ENCODE measurements at places on chromosomes 11 and 22. TPM values are rescaled to one million over a fixed set of nuclear protein-coding genes. Genes with fewer than 3 reads are reported as not detected.

GRCh38 chr22:29195964-29196666 is 9.6 kb upstream of the EMID1 start:
- H3K36me3 ChIP-seq: no peaks in the 10 kb centered on the region
- H3K4me1 ChIP-seq: no peaks in the 10 kb centered on the region
- H3K4me3 ChIP-seq: no peak overlapping the region
- peak; percentile 24 for DNase-seq
- H3K27ac ChIP-seq: no peak overlapping the region

The DCHS1 gene
- total RNA-seq: 13.9 TPM

The EPS8L2 gene
- total RNA-seq: 1.3 TPM

- no peaks in the 10 kb centered on the region for H3K4me1 ChIP-seq
- no peaks in the 10 kb centered on the region for H3K36me3 ChIP-seq
- H3K4me3 ChIP-seq: no peak overlapping the region
- no peak for DNase-seq
- no peaks in the 10 kb centered on the region for H3K27me3 ChIP-seq
Measured at GRCh38 chr22:47221840-47222615, 459.6 kb downstream of the TBC1D22A start.

GRCh38 chr11:116234989-116235568 is 537.7 kb downstream of the BUD13 start:
- H3K27ac ChIP-seq: no peak overlapping the region
- H3K36me3 ChIP-seq: no peaks in the 10 kb centered on the region
- H3K4me1 ChIP-seq: no peaks in the 10 kb centered on the region
- H3K27me3 ChIP-seq: peaks cover 4% of the 10 kb centered on the region
- DNase-seq: no peak

- DNase-seq: no peak
- H3K36me3 ChIP-seq: no peaks in the 10 kb centered on the region
- no peaks in the 10 kb centered on the region for H3K27me3 ChIP-seq
- no peaks in the 10 kb centered on the region for H3K4me1 ChIP-seq
- no peak overlapping the region for H3K4me3 ChIP-seq
- H3K27ac ChIP-seq: no peak overlapping the region
Measured at GRCh38 chr11:77303328-77303727, 1.8 kb upstream of the GDPD4 start.

DNA sequence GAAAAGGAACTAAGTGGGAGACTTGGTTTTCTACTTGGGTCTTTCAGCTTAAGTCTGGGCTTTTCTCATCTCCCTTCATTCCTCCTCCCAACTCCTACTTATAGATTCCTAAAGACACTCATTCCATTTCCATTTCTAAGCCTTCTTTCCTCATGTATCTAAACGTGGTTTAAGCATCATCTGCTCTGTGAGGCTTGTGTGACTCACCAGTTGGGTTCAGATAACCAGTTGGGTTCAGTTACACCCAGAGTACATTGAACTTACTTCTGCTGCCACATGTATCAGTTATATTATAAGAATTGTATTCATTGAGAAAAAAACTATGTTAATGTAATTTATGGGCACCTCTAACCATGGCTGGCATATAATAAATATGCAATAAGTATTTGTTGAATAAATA is 831.2 kb upstream of the CCDC90B start:
- H3K27ac ChIP-seq: no peak overlapping the region
- no peak overlapping the region for H3K4me3 ChIP-seq
- no peaks in the 10 kb centered on the region for H3K36me3 ChIP-seq
- H3K4me1 ChIP-seq: no peaks in the 10 kb centered on the region

DNA sequence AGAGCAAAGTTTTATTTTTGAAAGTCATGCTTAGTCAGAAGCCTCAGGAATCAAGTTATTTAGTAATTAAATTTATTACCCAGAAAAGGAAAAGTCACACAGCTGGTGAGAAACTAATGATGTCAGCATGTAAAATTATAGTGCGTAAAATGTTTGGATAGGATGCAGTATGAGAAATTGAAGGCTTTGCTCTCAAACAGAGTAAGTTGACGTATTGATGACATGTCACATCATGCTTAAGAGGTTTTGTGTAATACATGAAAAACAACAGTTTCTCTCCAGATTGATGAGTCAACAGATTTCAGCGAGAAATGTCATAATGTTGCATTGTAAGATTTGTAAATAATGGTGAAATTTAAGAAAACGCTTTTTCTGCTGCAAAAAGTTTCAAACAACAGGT is 769.8 kb downstream of the METTL15 start:
- no peak overlapping the region for H3K4me3 ChIP-seq
- no peaks in the 10 kb centered on the region for H3K4me1 ChIP-seq
- no peak for DNase-seq
- H3K27me3 ChIP-seq: no peaks in the 10 kb centered on the region
